ENCODE measurements at places on chromosomes 1 and 21.

GRCh38 chr1:107637101-107637500, 327.9 kb downstream of the VAV3 start:
- DNase-seq: no peak

DNA sequence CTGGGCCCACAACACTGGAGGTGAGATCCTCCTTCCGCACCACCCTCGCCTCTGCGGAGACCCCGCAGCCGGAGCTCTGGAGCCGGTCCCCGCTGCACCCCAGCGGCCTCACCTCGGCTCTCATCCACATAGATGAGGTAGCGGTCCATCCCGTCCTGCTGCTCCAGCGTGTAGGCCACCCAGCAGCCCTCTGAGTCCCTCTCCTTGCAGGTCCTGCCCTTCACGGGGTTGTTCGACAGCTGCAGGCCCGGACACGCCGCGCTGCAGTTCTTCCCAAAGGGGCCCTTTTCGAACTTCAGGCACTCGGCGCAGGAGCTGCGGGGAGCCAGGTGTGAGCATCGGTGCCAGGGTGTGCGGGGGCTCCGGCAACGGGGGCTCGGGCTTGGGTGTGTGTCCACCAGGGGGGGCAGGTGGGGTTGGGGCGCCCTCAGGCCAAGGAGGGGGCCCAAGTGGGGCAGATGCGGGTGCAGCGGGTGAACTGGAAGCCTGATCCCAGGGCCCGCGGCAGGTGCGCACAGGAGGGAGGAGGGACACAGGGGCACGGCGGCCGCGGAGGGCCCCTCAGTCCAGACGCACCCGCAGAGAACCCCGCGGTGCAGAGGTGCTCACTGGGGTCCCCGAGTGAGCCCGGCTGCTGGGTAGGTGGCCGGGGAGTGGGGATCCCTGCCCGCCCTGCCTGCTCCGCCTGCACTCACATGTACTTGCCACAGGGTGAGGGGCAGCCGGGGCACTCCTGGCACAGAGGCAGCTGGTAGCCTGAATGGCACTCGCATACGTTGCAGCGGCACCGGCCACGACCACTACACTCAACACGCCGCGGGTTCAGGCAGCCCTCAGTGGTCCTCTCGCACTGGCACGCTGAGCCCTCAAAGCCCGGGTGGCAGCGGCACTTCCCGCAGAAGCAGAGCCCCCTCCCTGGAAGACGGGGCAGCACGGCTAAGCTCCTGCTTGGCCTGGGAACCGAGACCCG, 15.4 kb upstream of the PTTG1IP start:
- no peak for DNase-seq

- peak; percentile 3 for DNase-seq
Observed at GRCh38 chr1:43495204-43495603, 35.5 kb upstream of the PTPRF start.

GRCh38 chr1:169046671-169047070, 59.8 kb upstream of the ATP1B1 start:
- DNase-seq: no peak

Measured in CMK (cell line).